ENCODE measurements at places on chromosomes 7 and 10. TPM values are rescaled to one million over a fixed set of nuclear protein-coding genes. Genes with fewer than 3 reads are reported as not detected.

DNA sequence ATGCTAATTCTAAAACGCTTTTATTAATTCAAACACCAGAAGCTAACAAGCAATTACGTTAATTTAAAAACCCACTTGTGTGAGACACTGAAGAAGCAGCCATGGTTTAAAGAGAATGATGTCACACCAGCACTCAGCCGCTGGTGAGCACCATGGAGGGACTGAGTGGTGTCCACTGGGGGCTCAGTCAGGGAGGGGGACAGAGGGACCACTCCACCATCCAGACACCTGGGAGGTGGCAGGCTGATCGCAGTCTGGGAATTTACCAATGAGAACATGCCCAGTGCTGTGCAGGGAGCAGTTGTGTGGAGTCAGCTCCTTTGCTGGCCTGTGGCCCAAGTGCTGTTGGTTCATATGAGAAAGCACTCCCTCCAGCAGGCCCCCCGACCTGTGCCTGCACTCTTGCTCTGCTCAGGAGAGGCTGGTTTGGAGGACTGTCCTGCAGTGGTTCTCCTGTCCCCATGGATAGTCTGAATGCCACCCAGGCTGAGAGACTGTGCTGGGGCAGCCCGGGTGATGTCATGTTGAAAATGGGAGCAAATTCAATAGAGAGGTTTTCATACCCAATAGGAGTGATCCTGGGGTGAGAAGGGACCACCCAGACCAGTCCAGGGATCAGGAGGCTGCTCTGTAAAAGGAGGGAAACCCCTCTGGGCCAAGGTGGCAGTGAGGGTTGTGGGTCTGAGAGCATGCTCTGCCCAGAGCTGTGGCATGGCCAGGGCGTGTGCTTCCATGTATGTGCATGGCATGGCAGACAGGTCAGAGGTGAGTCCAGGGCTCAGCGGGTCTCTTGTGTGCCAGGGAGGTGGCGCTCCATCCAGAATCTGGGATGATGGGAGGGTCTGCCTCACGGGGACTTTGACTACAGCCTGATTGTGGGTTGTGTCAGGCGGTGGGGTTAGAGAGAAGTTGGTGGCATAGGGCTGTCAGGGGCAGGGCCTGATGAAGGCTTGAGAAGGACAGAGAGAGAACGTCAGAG is 12.7 kb downstream of the ADCY1 start:
- no peak for DNase-seq

GRCh38 chr10:123633636-123634035 is 32.5 kb upstream of the GPR26 start:
- no peak for DNase-seq

DNA sequence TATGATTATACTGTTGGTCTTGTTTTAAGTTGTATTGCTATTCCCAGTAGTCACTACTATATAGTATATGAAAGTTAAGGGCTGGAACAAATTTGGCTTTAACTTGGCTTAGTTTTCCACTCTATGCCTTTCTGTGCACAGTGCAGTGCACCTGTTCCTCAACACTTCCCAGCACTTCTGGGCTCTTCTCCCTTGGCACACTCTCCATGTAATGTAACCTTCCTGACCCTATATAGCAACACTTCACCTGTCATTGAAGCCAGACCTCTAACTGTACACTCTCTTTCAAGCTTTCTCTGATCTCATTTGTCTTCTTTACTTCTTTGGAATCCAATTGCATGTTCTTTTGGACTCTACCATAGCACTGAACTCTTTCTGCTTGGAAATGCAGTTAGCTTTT is 83.9 kb upstream of the SMIM30 start:
- no peak for DNase-seq

The SAMD9 gene
- total RNA-seq: 56.6 TPM

DNA sequence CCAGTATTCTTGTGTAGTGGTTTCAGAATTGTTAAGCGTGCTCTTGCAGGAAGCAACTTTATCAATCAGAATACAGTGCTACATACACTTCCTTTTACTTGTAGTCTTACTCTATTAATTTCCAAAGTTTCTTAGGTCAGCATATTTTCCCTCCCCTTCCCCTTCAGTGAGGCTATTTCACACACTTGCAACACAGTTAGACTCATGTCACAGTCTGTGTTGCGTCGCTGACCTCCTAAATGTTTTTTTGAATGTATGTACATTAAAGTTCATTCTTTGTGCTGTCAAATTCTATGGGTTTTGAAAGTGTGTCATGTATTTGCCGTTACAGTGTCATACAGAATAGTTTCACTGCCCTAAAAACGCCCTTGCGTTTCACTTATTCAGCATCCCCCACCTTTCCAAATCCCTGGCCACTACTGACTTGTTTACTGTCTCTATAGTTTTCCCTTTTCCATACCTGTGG is 5.4 kb upstream of the HKDC1 start:
- DNase-seq: no peak

- peak; percentile 60 for DNase-seq
Measured at GRCh38 chr10:45470098-45471012, 96.3 kb downstream of the ALOX5 start.

GRCh38 chr10:115818012-115818411 is 455.0 kb downstream of the GFRA1 start:
- no peak for DNase-seq

GRCh38 chr7:29345590-29345989 is 151.0 kb downstream of the CHN2 start:
- no peak for DNase-seq

DNA sequence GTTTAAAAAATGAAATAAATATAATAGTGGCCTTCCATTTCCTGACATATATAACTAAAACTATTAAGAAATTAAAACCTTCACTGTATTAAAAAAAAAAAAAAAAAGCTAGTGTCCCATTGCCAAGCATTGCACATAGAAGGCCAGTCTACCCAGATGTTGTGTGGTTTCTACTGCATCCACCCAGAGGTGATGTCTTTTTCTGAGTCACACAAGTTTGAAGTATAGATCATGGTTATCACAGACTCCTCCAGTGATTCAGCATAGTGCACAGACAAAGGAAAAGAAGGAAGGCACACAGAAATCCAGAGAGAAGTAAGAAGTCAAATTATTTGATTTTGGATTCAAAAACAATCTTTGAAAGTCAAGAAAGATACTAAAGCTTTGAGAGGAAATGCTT is 429.0 kb downstream of the ETV1 start:
- DNase-seq: no peak

DNA sequence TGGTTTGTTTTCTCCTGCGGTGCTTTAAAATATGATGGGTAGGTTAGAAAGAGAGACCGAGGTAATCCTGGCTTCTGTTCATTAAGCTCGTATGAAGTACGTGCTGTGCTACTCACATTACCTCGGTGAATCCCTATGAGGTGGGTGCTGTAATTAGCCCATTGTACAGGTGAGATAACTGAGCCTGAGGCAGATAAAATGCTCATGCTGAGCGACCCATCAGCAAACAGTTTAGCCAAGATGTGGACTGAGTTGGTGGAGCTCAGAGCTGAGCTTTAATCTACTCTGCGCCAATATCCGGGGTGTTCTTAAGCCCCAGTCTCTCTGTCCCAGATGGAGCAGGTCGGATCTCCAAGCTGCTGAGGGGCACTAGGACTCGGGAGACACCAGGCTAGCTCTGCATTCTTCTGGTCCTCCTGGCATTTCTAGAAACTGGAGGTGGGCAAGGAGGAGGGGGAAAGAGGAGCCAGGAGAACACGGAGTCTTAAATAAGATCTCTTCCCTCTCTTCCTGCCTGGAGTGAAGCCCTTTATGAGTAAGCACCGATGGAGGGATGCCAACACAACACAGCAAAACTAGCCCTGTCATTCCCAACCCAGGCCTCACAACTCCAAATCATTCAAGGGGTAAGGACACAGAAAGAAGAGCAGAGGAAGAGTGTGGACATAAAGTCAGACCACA is 458.5 kb downstream of the KCNMA1 start:
- DNase-seq: no peak
